ENCODE measurements at places on chromosomes 2 and 18. TPM values are rescaled to one million over a fixed set of nuclear protein-coding genes. Genes with fewer than 3 reads are reported as not detected.

The AGXT gene
- not detected for total RNA-seq

The CCNT2 gene
- total RNA-seq = 28.9 TPM

The CYRIA gene
- 0.75 TPM for total RNA-seq

The IHH gene
- total RNA-seq = not detected

The SERPINB12 gene
- not detected for total RNA-seq

The ATP6V1B1 gene
- total RNA-seq = not detected

The SULT1C4 gene
- total RNA-seq = not detected

The RIT2 gene
- total RNA-seq = not detected

The CLIP4 gene
- total RNA-seq = 21.5 TPM

The LAMA3 gene
- total RNA-seq = 0.17 TPM

The SF3B6 gene
- total RNA-seq = 151 TPM

The CYTIP gene
- total RNA-seq = 245 TPM

The CEBPZOS gene
- 38.0 TPM for total RNA-seq

The RAX gene
- total RNA-seq = not detected

The GAL3ST2 gene
- 0.25 TPM for total RNA-seq

The COL3A1 gene
- total RNA-seq = 0.13 TPM
